Sciatic nerve (tissue), 2 donors: ENCODE measurements at places on chromosomes 4 and X.
A peak's percentile ranks its signal among the peaks of the same experiment; 100 is the strongest.

- DNase-seq = no peak
Observed at GRCh38 chr4:52713456-52713937, 37.7 kb downstream of the ERVMER34-1 start.

GRCh38 chrX:106168107-106168506, at the start of gene PWWP3B:
PWWP3B (plus strand) TSS chrX:106168305; CDS start chrX:106205433, 37,128 bp downstream.
- peak; percentile 62 for DNase-seq

- DNase-seq = no peak
Observed at GRCh38 chr4:42320822-42321388, 76.4 kb upstream of the SHISA3 start.

DNA sequence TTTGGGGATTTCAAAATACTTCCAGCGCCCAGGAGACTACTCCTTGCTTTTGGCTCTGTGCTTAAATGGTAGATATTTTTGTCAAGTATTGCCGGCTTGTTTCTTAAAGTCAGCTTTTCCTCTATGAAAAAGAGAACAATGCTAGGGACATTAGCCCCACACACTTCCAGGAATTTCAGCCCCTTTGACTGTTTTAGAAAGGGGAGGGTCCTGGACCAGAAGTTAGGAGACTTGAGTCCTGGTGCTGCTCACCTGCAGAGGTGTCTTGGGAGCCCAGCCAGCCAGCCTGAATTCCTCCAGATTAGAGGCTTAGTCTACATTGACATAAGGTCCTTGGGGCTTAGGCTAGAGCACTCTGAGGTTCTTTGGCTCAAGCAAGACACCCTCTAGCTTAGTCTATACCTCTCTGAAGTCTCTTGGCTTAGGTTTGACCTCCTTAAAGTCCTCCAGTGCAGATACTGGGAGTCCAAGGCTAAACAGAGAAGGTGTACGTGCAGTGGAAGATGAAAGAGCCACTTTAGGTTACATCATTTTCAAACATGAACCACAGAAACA, 1.6 kb upstream of the SETD7 start:
- DNase-seq = no peak

GRCh38 chr4:101950258-101950979, 159.9 kb downstream of the BANK1 start:
- no peak for DNase-seq

DNA sequence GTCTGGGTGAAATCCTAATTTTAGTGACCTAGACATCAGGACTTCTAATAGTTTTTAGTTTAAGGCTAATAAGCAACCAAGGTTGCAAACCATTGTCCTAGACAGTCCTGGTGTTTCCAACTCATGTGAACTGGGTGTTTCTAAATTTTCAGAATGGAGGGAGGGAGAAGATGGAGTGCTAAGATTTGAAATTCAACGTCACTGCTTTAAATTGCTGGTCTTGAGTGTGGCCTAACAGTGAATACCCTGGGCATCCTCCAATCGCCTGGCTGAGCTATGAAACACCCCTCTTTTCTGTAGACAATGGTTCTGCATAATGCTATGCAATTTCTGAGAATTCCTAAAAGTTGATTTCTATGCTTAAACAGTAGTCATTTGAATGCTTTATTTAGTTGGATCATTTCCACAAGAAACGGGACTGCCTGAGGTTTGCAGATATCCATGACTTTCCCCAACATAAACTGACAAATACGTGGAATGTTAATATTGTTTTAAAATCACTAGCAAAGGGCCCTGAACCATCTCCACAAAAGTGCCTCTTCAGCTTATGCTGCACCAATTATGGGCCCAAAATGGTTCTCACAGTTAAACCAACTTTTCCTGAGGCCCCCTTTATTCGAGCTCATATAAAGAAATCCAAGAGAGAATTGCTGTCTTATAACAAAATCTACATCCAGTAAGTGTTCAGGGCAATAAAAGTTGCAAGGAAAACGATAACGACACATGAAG, 1.1 kb downstream of the FBXL5 start:
- no peak for DNase-seq

- no peak for DNase-seq
Observed at GRCh38 chr4:132572210-132572609, 576.9 kb upstream of the PCDH10 start.

DNA sequence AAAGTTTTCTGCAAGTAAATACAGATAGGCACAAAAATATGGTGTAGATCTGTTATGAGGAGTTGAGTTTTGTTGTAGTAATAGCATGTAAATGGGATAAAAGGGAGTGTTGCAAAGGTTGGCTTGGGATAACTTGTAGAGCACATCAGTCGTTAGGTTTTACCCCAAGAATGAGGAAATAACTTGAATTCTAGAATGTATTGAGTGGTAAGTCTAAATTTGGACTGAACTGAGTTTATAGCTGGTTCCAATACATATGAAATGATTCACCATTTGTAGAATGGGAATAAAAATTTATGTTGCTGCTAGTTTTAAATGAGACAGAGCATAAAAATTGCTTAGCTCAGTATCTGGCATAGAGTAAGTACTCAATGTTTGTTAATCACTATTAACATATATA, 719.2 kb downstream of the FSTL5 start:
- DNase-seq = no peak

- peak; percentile 85 for DNase-seq
Observed at GRCh38 chr4:1347410-1347864, 429 bp downstream of the UVSSA start.

GRCh38 chr4:53547983-53548382, 43.3 kb downstream of the LNX1 start:
- DNase-seq = no peak

DNA sequence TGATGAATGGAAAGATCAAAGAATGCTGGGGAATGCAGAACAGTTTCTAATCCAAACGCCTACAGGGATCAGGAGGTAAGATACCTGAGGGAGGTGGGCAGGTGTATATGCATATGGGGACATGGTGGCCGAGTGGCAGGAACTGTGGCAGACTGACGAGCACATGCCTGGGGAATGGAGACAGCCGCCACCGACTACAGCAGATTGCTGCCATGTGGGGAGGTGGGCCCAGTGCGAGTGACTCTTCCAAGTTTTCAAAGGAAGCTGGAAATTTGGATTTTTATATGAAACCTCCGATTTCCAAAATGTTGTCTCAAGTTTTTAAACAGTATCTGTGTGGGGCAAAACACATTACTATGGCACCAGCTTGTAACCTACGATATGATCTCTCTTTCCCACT, 9.9 kb downstream of the ZNF827 start:
- DNase-seq = no peak

GRCh38 chrX:1351981-1352714, 15.6 kb downstream of the IL3RA start:
- no peak for DNase-seq

- DNase-seq = no peak
Observed at GRCh38 chr4:135839712-135840111, 1638.1 kb upstream of the PABPC4L start.

DNA sequence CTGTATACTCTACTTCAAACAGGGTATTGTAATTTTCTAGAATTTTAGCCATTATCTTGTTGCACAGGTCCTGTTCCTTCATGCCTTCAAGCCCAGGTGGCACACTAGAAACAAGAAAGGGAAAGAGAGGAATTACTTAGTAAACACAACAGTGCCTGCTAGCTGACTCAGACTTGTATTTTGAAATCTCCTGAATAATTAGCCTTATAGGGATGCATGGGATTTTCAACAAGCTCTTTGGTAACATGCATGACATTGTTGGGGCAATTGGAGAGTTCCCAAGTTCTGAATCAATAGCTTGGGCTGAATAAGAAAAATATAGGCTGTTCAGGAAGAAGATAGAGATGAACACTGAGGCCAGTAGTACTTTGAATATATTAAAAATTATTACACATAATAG, 118.8 kb downstream of the FAM13A start:
- no peak for DNase-seq

- DNase-seq = no peak
Observed at GRCh38 chr4:2648159-2648814, 107.8 kb downstream of the TNIP2 start.

GRCh38 chr4:106353786-106354185, 14.8 kb downstream of the GIMD1 start:
- no peak for DNase-seq

- DNase-seq = no peak
Observed at GRCh38 chr4:87497159-87497558, 32.0 kb downstream of the SPARCL1 start.
